ENCODE measurements at places on chromosomes 4 and X. TPM values are rescaled to one million over a fixed set of nuclear protein-coding genes. Genes with fewer than 3 reads are reported as not detected.

The SPIN3 gene
- 18.2 TPM for total RNA-seq

GRCh38 chr4:184648313-184649025 is 778 bp downstream of the CASP3 start:
- DNase-seq, result peak; percentile 54

DNA sequence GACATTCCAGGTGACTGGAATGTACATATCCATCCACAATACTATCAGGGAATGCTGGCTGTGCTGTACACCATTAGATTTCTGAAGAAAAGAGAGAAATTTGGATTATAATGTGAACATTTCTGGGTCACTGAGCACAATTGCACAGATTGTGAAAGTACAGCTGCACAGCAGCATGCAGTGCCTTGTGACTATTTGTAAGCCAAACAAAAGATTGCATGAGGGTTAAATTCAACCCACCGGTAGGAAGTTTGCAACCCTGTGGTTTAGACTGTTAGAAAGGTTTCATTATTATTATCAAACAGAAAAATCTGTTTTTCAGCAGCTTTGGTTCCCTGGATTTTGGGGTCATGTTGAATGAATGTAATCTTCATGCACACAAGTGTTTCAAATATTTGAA is 24.5 kb downstream of the DDIT4L start:
- no peak for DNase-seq

DNA sequence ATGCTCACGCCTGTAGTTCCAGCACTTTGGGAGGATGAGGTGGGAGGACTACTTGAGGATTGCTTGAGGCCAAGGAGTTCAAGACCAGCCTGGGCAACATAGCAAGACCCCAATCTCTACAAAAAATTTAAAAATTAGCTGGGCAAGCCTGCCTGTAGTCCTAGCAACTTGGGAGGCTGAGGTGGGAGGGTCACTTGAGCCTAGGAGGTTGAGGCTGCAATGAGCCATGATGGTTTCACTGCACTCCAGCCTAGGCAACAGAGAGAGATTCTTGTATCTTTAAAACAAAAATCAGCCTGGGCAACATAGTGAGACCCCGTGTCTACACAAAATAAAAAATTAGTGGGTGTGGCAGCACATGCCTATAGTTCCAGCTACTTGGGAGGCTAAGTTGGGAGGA is 1.9 kb downstream of the ZNF41 start:
- DNase-seq, result no peak

The PDCL2 gene
- not detected for total RNA-seq

DNA sequence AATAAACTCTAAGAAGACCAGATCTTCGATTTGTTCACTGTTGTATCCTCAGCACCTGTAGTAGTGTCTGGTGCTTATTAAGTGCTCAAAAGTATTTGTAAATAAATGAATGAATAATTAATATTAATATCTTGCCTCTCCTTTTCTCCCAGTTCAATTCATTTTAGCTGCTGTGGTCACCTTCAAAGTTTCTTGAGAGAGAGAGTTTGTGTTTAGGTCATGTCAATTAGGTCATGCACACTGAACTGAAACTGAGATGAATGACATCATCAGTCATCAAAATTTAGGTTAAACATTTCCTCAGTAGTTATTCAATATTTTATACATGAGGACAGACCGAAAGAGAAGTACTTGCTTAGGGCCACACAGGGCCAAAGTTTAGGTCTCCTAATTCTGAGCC is 73.5 kb downstream of the ANXA3 start:
- no peak for DNase-seq

The FANCB gene
- 16.8 TPM for total RNA-seq

DNA sequence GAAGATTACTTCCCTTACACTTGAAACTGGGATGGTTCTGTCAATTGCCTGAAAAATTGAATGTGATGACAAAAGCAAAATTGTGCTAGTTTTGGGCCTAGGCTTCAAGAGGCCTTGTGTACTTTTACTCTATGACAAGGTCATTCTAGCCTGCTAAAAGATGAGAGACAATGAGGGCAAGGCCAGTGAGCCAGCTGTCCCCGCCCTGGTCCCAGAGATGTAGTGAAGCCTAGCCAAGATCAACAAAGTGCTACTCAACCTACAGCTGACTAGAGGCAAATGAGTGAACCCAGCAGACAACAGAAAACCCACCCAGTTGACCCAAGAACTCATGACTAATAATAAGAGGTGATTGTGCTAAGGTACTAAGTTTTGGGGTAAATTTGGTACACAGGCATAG is 248.7 kb downstream of the IL15 start:
- no peak for DNase-seq

DNA sequence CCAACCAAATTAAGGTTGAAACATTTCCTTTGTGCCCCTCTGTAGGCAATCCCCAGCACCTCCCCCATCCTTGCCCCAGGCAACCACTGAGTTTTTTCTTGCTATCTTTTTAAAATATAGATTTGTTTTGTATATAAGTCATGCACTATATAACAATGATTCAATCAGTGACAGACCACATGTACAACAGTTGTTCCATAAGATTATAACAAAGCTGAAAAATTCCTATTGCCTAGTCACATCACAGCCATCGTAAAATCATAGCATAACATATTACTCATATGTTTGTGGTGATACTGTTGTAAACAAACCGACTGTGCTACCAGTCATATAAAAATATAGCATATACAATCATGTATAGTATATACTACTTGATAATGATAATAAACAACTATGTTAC is 211.9 kb upstream of the NRK start:
- DNase-seq, result no peak

GRCh38 chrX:20947411-20947912 is 426.8 kb upstream of the CNKSR2 start:
- DNase-seq, result peak; percentile 8

DNA sequence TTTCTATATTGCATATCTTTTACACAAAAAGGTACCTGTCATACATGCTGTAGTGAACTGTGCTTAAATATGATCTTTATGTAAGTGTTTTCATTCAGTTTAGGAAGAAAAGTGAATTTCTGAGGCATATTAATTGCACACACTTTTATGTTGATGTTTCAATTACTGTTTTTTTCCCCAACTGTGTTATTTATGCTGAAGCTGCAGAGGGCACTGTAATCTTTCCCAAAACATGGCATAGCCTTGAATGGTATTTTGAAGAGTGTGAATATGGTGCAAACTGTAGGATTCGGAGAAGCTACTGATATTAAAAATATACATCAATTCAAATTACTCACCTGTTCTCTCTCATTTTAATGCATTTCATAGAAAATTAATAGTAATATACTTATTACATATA is 6.0 kb upstream of the CENPE start:
- DNase-seq, result peak; percentile 18

- peak; percentile 68 for DNase-seq
Observed at GRCh38 chr4:73257234-73257633, 1.4 kb downstream of the ANKRD17 start.

GRCh38 chr4:91963486-91963885 is 340.3 kb upstream of the GRID2 start:
- no peak for DNase-seq

The SATL1 gene
- 0.14 TPM for total RNA-seq

The SYP gene
- total RNA-seq, result 9.1 TPM

DNA sequence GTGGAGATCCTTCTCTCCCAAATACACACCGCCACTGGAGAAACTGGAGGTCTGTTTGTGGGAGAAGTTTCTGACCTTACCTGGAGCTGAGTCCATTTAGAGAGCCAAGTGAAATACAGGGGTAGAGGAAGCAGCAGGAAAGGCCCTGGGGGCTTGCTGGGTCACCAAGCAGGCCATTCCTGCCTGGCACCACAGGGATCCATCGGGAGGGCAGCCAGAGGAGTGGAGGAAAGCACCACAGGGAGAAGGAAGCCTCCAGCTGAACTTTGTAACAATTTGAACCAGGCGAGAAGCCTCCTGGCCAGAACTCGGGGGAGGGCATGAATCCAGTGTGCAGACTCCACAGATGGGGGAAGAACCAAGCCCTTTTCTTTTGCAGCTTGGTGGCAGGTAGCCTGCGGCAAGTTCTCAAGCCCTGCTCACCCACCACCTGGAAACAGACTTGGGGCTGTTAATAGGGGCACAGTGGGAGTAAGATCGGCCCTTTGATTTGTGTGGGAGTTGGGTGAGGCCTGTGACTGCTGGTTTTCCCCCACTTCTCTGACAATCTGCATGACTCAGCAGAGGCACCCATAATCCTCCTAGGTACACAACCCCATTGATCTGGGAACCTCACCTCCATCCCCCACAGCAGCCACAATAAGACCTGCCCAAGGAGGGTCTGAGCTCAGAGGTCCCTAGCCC is 94.6 kb downstream of the IRS4 start:
- no peak for DNase-seq

- DNase-seq, result no peak
Observed at GRCh38 chr4:5371415-5372190, 320.3 kb downstream of the STK32B start.

The RNF212 gene
- 11.8 TPM for total RNA-seq

DNA sequence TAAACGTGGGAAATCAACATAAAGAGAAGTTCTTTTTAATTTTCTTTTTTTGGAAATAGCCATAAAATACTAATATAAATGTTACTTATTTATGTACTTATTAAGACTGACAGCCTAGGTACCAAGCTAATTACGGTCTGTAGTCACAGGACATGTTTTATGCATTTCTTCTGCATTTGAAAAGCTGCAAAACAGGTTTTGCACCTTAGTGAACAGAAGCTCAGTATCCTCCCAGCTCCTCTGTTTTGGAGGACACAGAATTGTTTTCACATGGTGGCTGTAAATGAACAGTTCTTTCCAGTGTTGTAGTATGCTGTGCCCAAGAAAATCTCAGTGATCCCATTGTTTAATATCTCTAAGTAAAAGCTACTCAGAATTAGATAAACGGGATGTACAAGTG is 1788.0 kb upstream of the TENM3 start:
- peak; percentile 74 for DNase-seq

DNA sequence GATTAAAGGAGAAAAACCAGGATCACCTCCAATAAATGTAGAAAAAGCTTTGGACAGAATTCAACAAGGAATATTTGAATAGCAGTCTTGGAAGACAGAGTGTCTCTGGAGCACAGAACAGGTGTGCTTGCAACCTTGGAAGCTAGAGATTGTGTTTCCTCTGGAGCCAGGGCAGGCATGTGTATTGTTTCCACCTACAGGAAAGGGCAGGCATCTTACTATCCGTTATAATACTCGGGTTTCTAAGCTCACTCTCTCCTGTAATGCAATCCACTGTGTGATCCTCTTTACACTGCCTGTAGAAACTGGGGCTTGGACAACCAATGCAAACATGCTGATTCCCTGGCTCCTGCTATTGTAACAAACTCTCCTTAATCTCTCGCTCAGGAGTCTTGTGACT is 14.4 kb downstream of the CCDC110 start:
- peak; percentile 73 for DNase-seq

The UGT2B17 gene
- not detected for total RNA-seq

The NUDT11 gene
- 52.7 TPM for total RNA-seq

The PPBP gene
- 0.35 TPM for total RNA-seq

The PSAPL1 gene
- total RNA-seq, result not detected

GRCh38 chr4:75895744-75896314 is 6.4 kb downstream of the PPEF2 start:
- DNase-seq, result peak; percentile 74

DNA sequence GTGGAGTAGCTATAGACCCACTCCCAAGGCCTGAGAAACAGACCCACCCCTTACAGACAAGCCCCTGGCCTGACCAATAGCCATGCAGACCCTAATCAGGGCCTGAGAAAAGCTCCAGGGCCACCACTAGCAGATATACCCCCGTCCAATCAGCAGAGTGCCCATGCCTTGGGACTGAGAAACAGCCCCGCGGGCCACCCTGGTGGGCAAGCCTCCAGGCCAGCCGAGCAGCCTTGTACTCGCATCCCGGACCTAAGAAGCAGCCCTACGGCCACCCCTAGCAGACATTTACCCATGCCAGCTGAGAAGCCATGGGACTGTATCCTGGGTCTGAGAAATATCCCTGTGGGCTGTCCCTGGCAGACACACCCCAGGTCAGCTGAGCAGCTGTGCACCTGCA is 436.5 kb downstream of the SMARCA1 start:
- no peak for DNase-seq

DNA sequence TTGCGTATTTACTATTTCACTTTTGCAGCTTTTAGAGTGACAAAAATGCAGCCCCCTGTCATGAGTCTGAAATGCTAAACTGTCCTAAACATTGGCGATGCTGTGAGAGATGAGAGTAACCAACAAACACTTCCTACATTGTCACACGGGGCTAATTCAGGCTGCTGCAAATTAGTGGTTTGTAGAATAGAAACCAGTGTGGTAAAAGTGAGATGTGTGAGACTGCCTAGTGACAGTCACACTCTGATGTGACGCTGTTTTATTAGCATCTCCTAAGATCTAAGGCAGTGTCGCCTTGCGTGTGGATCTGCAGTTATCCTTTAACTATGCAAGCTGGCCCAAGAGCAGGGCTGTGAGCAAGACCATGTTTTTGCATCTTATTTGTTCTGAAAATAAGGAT is 800.2 kb upstream of the TENM3 start:
- DNase-seq, result no peak

DNA sequence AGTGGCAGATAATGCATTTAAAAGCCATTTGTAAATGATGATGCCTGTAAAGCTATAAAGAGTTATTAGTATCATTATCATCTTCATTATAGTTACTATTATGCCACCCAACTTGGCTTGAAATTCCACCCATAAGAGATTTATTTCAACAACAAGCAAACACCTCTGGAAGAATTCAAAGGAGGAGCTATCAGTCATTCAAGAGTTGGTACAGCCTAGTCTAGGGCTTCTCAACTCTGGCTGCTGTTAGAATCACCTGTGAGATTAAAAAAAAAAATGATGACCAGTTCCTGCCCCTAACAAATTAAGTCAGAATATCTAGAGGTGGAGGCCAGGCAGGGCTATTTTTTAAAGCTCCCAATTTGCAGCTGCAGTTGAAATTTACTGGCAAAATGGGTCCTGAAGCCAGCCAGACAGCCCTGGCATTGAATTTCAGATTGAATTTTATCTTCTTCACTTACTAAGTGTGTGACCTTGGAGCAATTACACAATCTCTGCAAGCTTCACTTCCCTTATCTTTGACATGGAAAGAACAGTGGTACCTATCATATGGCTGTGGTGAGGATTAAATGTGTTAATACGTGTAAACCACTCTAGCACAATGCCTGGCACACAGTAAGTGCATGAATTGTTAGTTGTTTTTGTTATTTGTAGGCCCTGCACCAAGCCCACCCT is 52.9 kb upstream of the EDA start:
- no peak for DNase-seq

The OPN1LW gene
- not detected for total RNA-seq

- no peak for DNase-seq
Observed at GRCh38 chr4:107570952-107571351, 149.1 kb downstream of the PAPSS1 start.

The CCKAR gene
- not detected for total RNA-seq

- peak; percentile 58 for DNase-seq
Observed at GRCh38 chrX:129980540-129981199, 1.8 kb upstream of the BCORL1 start.

The SMARCA1 gene
- 51.8 TPM for total RNA-seq

DNA sequence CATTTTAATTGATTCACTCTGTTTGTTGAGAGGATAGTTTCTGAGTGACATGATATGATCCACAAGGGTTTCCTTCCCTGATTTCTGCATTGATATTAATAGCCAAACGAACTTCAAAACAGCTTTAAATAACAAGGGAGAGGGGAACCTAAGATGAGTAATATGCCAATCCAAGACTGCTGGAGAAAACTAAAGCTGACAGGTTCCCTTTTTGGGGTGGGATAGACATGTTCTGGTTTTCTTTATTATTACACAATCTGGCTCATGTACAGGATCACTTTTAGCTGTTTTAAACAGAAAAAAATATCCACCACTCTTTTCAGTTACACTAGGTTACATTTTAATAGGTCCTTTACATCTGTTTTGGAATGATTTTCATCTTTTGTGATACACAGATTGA is 182.2 kb downstream of the AR start:
- no peak for DNase-seq
